RKO (cell line): ENCODE measurements at places on chromosomes 5 and 9.
A peak's percentile ranks its signal among the peaks of the same experiment; 100 is the strongest.

- DNase-seq, result no peak
Measured at GRCh38 chr5:1336106-1336561, 8.8 kb downstream of the CLPTM1L start.

- DNase-seq, result no peak
Measured at GRCh38 chr5:14545308-14545707, 36.3 kb upstream of the OTULINL start.

- no peak for DNase-seq
Measured at GRCh38 chr5:116380621-116381020, 194.0 kb downstream of the SEMA6A start.

DNA sequence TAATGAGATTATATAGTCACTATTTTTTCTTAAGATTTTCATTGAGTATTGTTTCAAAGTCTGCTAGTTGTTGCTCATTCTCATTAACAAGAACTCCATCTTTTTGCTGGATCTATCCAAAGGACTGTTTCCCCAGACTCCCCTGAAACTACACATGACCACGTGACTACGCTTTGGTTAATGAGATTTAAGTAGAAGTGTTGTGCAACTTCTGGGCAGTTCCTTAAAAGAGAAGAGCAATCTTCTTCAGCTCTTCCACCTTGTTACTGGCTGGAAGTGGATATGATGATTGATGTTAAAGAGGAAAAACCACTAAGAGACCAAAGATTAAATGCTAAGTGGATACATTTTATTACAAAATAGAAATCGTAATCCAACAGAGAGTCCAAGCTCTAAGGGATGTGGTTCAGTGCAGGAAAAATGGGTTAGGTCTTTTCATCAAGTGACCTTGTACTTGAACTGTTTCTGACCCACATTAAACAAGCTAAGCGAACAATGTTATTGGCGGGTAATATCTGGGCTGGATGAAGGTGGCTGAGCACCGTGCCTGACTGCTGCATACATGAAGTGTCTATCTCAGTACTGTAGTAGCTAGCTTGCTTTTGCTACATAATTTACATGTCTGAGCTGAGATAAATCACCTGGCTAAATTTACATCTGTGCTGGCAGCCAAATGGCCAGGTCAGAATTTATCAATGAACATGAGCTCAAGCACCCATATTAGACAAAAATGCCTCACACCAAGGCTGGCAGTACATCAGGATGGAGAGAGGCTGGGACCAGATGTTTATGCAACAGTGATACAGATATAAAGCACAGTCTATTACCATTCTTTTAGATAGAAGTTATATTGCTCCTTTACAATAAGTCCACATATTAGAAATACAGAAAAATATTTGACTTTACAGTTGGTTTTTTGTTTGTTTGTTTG is 7.5 kb upstream of the CTNNAL1 start:
- DNase-seq, result no peak

DNA sequence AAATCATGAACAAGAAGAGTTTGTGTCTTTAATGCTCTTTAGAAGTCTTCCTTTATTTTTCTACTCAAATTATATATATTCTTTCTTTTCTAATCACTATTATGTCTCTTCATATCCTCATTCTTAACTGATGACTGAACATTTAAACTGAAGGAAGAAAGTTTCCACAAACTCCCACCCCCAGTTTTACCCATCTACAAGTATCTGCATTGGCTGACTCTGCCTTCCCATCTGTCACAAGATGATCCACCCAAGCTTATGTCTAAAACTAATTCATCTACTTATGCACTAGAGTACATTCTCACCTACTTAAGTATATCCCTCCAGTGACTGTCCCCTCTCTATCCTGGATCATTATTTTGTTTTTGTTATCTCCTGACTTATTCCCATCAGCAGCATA is 344.5 kb downstream of the PRR16 start:
- no peak for DNase-seq

- peak; percentile 2 for DNase-seq
Measured at GRCh38 chr5:56685503-56686217, 129.7 kb upstream of the MAP3K1 start.

DNA sequence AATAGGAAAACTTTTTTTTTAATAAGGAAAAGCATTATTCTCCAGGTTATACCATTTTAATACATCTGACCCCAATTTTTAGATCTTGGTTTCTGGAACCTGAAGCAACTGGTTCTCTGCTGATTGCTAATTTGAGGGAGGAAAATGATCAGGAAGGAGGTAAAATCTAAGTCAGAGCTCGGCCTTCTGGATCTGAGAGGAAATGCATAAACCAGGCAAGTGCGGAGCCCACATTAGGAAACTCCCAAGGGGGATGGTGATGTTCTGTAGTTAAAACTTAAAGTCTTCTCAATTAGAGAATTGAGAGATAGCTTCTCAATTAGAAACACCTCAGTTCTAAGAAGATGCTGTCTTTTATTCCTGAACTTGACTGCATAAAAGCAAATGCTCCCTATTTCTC is 113.5 kb downstream of the TSSK1B start:
- DNase-seq, result no peak

GRCh38 chr5:1497242-1497777 is 26.4 kb downstream of the LPCAT1 start:
- no peak for DNase-seq

DNA sequence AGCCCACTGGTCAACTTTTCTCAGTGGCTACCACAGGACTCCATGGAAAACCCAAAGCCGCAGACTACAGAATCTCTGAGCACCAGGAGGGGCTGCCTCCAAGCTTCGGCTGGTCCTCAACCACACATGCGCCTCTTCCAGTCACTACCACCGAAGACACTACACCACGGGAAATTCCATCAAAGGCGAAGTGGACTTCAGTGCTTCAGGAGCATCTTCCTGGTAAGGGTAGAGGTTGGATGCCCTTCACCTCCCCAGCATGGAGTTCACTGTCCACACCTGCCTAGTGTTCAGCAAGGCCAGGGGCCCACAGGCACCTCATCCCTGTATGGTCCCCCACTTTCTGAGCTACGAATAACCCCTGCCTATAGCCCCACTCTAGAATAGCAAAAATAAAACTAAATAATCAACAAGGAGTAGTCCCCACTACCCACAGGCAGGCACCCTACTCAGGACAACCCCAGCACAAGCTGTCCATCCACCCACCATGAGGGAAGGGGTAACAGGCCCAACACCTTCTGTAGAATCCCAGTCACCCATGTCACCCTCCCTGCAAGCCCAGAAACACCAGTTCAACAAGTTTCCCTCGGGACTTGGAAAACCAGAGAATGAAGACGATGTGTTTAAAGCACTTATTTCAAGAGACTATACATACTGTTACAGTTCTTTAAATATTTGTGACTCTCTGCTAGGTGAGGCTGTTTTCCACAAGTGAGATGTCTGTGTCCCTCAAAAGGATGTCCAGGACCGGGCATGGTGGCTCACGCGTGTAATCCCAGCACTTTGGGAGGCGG is 2.6 kb downstream of the VDAC1 start:
- DNase-seq, result no peak

- no peak for DNase-seq
Measured at GRCh38 chr9:69295872-69296552, 29.0 kb upstream of the ENTREP1 start.

GRCh38 chr5:93929131-93929530 is 187.7 kb upstream of the POU5F2 start:
- DNase-seq, result no peak

- DNase-seq, result peak; percentile 35
Measured at GRCh38 chr9:136481558-136481957, 1.3 kb downstream of the SEC16A start.

DNA sequence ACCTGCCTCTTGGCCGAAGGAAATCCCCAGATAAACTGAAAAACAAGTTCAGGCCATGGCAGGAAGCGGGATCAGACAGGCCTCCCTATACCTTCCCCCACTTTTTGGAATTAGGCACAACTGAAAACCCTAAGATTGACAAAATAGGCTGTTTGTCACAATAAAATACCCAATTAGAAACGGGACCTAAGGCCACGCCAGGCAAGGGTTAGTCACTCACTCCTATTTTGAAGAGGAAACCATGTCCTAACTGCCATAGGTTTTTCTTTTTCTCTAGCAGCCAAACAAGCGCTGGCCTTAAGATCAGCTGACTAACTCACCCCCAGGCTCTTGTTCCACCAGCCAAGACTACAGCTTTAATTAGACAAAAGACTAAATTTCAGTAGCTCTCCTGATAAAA is 11.9 kb downstream of the FBP2 start:
- DNase-seq, result no peak

DNA sequence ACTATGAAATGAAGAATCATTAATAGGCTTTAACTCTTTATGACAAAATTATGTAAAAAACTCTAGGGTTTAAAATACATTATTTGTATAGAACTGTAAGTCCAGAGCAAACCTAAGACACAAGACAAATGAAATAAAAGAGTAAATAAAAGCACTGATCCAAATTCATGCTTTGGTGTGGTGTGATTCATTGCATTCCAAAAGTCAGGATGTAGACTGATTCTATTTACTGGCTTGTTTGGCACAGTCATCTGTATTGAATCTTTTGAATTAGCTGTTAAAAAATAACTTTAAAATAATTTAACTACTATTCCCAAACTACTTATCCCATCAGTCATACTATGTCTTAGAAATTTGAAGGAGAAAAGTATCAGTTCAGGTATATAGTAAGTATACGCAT is 31.1 kb downstream of the IL4 start:
- no peak for DNase-seq

DNA sequence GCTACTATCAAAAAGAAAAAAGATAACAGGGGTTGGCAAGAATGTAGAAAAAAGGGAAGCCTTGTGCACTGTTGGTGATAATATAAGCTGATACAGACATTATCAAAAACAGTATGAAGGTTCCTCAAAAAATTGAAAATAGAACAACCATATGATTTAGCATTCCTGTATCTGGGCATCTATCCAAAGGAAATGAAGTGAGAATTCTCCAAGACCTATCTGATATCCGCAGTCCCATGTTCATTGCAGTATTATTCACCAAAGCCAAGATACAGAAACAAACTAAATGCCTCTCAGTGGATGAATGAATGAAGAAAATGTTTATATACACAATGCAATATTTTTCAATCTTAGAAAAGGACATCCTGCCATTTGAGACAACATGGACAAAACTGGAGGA is 1943.3 kb downstream of the MAT2B start:
- no peak for DNase-seq

GRCh38 chr9:29514336-29514735 is 1941.1 kb upstream of the C9orf72 start:
- DNase-seq, result no peak

DNA sequence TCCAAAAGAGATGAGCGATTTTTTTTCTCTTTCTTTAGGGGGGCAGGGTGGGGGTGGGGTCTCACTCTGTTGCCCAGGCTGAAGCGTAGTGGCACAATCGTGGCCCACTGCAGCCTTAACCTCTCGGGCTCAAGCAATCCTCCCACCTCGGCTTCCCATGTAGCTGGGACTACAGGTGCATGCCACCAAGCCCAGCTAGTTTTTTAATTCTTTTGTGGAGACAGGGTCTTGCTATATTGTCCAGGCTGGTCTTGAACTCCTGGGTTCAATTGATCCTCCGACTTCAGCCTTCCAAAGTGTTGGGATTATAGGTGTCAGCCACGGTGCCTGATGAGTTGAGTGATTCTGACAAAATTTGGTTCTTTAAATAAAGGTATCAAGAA is 127.0 kb downstream of the ARRDC3 start:
- DNase-seq, result no peak

GRCh38 chr9:125650271-125650737 is 56.7 kb downstream of the MAPKAP1 start:
- peak; percentile 96 for DNase-seq

GRCh38 chr5:150448952-150449516 is 505 bp downstream of the RPS14 start:
- DNase-seq, result no peak

GRCh38 chr5:87899721-87900131 is 368.9 kb downstream of the TMEM161B start:
- peak; percentile 6 for DNase-seq

DNA sequence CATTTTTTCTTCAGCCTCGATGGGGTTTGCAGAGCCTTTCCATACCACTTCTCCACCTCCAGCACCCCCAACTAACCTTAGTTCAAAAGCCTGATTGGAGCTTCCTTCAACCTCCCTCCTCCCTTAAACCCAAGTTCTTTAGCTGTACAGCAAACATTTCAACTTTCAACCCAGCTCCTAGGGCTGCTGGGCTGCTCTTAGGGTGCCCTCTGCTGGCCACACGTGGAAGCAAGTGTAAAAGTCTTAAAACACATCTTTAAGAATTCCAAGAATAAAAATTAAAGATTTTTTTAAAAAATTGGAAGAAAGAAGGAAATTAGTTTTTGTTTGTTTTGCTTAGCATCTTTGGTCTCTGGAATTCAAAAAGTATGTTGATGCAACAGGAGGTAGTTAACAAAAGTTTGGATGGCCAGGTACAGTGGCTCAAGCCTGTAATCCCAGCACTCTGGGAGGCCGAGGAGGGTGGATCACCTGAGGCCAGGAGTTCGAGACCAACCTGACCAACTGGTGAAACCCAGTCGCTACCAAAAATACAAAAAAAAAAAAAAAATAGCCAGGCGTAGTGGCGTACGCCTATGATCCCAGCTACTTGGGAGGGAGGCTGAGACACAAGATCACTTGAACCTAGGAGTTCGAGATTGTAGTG is 15.5 kb upstream of the HSD17B3 start:
- DNase-seq, result peak; percentile 67

DNA sequence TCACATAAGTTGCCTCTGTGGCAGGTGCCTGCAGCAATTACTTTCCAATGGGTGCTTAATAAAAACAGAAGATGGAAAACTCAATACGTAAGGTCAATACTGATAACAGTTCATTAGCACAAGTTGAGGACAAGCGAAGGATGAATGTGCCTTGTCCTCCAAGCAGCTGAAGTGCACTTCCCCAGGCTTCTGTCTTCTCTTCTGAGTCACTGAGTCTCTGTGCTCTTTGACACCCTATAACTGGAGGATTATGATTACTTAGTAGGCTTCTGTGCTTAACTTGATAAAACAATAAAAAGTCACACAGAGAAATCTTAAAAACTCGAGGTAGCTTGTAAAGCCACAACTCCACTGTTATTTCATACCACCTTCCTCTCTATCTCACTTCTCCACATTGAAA is 216.6 kb upstream of the ADCY2 start:
- DNase-seq, result no peak

- no peak for DNase-seq
Measured at GRCh38 chr9:109256336-109256735, 64.5 kb downstream of the EPB41L4B start.

DNA sequence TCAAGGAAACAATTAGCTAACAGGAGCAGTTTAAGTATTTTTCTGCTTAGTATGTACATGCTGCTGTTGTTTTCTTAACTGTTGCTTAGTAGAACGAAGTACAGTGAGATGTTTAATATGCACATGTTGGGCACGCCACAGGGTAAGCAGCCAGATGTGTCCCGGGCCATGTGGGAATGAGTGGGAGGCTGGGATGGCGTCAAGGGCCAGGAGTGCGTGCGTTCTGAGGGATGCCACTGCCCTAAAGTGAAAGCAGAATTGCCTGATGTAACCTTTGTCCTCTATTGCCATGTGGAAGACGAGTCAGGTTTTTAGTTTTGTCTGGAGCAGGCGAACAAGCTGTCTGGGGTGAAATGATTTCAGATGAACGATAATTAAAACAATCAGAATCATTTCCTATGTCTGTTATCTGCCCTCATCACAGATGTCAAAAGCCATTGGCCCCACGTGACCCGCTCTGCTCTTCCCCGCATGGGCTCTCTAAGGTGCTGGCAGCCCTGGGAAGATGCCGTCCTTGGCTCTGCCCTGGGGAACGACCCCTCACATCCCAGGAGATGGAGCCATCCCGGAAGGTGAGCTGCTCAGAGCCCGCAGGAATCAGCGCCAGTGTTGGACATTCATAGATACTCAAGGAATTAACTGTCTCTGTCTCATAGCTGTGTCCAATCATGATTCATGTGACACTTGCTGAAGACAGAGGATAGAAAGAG is 356.6 kb upstream of the IRX4 start:
- DNase-seq, result no peak

- DNase-seq, result no peak
Measured at GRCh38 chr5:83510260-83510659, 38.7 kb downstream of the VCAN start.
